ENCODE measurements at places on chromosomes 16 and 17. TPM values are rescaled to one million over a fixed set of nuclear protein-coding genes. Genes with fewer than 3 reads are reported as not detected.
A peak's percentile ranks its signal among the peaks of the same experiment; 100 is the strongest.

DNA sequence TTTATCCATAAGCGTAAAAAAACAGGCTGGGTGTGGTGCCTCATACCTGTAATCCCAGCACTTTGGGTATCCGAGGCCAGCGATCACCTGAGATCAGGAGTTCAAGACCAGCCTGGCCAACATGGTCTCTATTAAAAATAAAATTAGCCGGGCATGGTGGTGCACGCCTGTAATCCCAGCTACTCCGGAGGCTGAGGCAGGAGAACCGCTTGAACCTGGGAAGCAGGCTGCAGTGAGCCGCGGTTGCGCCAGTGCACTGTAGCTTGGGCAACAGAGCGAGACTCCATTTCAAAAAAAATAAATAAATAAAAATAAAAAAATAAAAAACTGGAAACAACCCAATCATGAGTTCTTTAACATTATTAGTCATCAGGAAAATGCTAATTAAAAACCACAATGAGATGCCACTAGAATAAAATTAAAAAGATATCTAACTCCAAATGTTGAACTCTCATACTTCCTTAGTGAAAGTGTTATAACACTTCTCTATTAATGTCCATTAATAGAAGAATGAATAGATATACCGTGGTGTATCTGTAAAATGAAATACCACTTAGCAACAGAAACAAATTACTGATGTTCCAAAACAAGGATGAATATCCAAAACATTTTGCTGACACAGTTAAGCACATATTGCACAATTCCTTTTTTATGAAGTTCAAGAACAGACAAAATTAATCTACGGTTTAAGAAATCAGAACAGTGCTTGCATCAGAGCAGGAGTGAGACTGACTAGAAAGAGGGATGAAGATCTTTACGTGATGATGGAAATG lies 13.1 kb downstream of the MPHOSPH6 start:
- no peak for DNase-seq

The KRT13 gene
- polyA plus RNA-seq, result not detected

The NPIPA8 gene
- 1.8 TPM for polyA plus RNA-seq

DNA sequence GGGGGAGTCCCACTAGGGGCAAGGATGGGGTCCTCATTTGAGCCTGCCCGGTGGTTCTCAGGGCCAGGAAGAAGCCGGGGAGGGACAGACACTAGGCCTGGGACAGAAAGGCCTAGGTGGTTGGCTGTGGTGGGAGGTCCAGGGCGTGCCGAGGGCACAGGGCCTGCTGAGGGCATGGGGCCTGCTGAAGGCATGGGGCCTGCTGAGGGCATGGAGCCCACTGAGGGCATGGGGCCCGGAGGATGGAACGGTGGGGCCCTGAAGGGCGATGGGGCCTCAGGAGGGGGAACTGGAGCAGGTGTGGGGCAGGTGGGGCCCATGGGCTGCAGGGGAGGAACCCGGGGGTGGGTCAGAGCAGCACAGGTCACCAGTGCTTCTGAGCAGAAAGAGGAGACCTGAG lies 31.2 kb downstream of the PELP1 start:
- no peak for DNase-seq

The KRTAP9-1 gene
- not detected for polyA plus RNA-seq

DNA sequence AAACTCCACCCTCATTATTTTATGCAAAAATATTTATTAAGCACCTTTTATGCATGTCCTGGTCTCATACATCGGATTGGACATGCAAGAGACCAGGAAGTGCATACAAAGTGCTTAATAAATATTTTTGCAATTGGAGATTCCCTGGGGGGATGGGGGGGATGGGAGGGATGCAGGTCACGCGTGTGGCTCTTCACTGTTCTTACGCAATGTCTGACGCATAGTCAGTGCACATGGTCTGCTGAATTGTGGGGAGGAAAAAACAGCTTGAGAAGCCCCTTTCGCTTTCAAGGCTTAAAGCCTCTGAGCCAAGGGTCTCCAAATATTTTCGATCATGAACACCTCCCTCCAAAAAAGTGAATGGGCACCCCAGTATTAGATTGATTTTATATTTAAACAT lies 96.7 kb upstream of the XYLT1 start:
- DNase-seq, result no peak

The C1QL1 gene
- polyA plus RNA-seq, result 1.8 TPM

The KRT31 gene
- 5.4 TPM for polyA plus RNA-seq

- no peak for DNase-seq
These were observed 252.0 kb upstream of the KIF2B start for GRCh38 chr17:53570731-53571130.

The CACNG4 gene
- polyA plus RNA-seq, result 9.2 TPM

DNA sequence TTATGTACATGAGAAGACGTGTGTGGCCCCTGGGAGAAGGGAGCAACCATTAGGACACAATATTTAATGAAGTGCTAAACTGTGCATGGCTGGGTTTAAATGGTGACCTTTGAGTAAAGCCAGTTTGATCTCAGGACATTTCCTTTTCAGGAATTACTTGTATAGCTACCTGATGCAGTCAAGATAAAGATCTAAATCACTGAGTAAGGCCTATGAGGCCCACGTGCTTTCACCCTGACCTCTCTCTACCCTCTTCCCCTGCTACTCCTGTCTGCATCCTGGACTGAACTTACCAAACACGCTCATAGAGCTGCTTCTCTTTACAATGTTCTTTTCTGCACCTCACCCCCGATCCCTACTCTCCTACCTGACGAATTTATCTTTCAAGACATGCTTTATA lies 98.9 kb downstream of the GRIN2A start:
- DNase-seq, result no peak

DNA sequence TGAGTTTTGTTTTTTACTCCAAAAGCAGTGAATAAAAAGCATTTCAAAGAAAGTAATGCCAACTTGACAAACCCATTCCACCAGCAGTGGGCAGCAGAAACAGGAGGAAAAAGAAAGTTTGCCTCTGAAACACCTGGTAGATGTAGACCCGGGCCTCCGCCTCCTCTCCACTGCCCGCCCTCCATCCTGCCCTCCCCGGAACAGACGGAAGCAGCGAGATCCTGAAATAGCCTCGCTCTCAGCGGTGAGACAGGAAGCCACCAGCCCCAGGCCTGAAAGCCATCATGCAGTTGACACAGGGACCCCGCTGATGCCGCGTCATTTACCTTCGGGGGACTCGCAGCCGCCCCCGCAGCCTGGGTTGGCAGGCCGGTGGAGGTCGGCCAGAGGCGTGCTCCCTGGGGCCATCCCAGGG lies 67.8 kb downstream of the C16orf78 start:
- peak; percentile 21 for DNase-seq

DNA sequence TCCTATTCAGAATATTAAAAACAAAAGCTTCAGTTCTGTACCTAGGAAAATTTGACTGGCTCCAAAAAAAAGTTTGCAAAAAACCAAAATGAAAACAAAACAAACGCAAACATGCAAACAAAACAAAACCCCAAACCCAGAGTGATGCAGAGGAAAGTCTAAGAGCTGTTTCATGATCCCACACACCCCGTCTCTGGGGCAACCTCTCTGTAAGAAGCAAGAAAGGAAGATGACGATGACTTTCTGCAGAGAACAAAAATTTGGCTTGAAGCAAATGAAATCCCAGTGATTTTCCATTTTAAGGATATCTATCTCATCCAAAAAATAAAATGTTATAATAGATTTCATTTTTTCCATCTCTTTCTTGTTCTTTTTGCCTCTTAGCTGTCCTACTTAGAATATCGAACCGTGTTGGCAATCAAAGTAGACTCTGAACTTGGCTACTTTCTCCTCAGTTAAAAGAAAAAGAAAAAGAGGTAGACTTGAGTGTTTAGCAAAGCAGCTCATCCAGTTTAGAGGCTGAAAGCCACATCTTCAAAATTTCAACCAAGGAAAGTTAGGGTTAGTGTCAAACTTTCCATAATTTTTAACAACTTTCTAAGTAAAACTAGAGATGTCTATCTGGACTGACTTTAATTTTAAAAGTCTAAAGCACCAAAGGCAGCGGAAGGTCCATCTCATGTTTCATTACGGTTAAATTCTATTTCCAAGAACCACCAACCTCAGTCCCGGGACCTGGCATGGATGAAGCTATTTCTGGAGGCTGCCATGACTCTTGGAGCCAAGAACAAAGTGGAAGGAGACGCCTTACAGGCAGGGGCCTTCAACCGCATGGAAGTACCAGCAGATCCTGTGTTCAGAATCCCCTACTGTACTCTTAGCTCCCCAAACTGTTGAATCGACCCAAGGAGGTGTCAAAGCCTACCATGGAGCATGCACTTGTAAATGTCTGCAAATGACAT lies 180.8 kb downstream of the XYLT1 start:
- peak; percentile 63 for DNase-seq

The TEPSIN gene
- 11.8 TPM for polyA plus RNA-seq

The SPAG7 gene
- 85.6 TPM for polyA plus RNA-seq

The SPSB3 gene
- 24.6 TPM for polyA plus RNA-seq

The ZPBP2 gene
- not detected for polyA plus RNA-seq

The WSCD1 gene
- polyA plus RNA-seq, result 30.7 TPM

GRCh38 chr16:83348991-83349390 lies 458.8 kb upstream of the HSBP1 start:
- DNase-seq, result no peak

GRCh38 chr16:72604375-72604774 lies 432.4 kb upstream of the PMFBP1 start:
- no peak for DNase-seq

Data from muscle of arm (tissue), 14 donors.